Stimulated activated CD8-positive, alpha-beta memory T cell treated with anti-CD3 and anti-CD28 coated beads, Interleukin-7, amount 100 ng/mL, for 48 hours (primary cell): ENCODE measurements at places on chromosomes 12 and 14.

- DNase-seq: no peak
Measured at GRCh38 chr12:34046570-34046969, 24.3 kb downstream of the ALG10 start.

- DNase-seq: no peak
Measured at GRCh38 chr12:116466536-116466935, 92.6 kb upstream of the MAP1LC3B2 start.

DNA sequence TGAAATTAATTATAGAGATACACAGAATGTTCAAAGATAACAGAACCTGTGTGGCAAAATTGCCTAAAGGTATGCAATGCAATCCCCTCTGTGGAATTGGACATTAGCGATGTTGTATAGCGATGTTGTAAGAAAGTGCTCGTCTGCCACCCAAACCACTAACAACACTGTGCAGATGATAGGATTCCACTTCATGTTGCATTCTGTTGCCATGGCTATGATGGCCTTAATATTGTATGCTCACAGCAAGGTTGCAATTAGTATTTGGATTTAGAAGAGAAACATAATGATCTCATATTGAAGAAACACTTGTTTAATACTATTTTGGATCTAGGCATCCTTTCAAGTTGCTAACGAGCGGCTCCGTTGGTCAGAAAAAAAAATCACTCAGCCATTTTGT is 260.3 kb downstream of the BCAT1 start:
- no peak for DNase-seq

- DNase-seq: no peak
Measured at GRCh38 chr12:128933039-128933438, 79.8 kb downstream of the GLT1D1 start.

DNA sequence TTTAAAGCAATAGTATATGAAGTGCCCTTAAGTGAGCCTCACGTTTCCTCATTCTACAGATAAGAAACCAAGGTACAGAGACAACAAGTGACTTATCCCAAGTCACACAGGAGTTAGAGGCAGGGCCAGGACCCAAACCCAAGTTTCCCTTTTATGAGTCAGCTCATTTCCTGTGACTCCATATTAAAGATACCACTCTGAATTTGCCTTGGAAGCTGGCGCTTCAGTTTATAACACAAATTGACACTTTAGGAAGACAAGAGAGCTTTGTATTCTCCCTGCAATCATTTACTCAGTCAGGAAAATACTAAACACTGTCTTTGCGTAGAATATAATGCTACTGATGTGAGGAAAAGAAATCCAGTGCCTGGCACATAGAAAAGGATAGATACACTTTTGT is 43.2 kb downstream of the MYBPC1 start:
- no peak for DNase-seq

- no peak for DNase-seq
Measured at GRCh38 chr14:44662250-44662891, 155.3 kb upstream of the FSCB start.

- no peak for DNase-seq
Measured at GRCh38 chr12:108668063-108668462, 34.4 kb upstream of the SELPLG start.

GRCh38 chr14:90587252-90587910 is 190.6 kb downstream of the CALM1 start:
- DNase-seq: no peak

GRCh38 chr12:57741844-57742738 is 2.7 kb upstream of the TSPAN31 start:
- peak; percentile 78 for DNase-seq

- DNase-seq: no peak
Measured at GRCh38 chr12:43277651-43278540, 274.1 kb downstream of the ADAMTS20 start.

GRCh38 chr14:21070083-21070609 is at the start of gene ARHGEF40:
ARHGEF40 (plus strand) TSS chr14:21070304; CDS start chr14:21070397, 93 bp downstream.
- DNase-seq: no peak

DNA sequence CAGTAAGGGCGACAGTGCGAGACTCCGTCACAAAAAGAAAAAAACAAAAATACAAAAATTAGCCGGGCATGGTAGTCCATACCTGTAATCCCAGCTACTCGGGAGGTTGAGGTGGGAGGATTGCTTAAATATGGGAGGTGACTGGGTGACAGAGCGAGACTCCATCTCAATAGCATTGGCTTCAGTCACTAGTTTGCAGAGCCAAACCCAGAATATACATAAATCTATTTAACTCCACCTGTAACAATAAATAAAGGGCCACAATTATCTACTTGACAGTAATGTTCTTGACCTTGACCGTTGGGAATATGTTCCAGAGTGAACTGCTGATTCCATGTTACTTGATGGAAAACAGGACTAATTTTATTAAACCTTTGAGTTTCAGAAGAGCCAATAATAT is 198.9 kb upstream of the MDGA2 start:
- DNase-seq: no peak

GRCh38 chr14:73105050-73105449 is 31.3 kb upstream of the PSEN1 start:
- no peak for DNase-seq

- no peak for DNase-seq
Measured at GRCh38 chr12:124827588-124828184, 36.0 kb downstream of the SCARB1 start.

DNA sequence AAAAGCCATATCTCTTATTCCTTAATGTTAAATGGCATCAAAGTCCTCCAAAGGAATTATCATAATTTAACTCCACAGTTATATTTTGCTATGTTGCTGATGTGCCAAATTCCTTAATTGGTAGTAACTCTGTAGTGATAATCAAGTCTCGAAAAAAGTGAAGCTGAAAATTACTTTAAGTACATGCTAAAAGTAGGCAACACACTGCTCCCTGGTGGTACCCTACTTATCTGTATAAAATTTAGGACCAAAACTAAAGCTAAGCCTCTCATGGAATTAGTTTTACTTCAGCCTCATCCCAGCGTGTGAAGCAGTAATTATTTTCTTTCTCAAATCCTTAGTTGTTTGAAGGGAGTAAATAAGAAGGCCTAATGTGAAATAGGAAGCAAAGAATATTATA is 132.8 kb downstream of the TTLL5 start:
- DNase-seq: no peak

GRCh38 chr12:93742110-93742934 is 65.1 kb downstream of the CRADD start:
- DNase-seq: peak; percentile 49

DNA sequence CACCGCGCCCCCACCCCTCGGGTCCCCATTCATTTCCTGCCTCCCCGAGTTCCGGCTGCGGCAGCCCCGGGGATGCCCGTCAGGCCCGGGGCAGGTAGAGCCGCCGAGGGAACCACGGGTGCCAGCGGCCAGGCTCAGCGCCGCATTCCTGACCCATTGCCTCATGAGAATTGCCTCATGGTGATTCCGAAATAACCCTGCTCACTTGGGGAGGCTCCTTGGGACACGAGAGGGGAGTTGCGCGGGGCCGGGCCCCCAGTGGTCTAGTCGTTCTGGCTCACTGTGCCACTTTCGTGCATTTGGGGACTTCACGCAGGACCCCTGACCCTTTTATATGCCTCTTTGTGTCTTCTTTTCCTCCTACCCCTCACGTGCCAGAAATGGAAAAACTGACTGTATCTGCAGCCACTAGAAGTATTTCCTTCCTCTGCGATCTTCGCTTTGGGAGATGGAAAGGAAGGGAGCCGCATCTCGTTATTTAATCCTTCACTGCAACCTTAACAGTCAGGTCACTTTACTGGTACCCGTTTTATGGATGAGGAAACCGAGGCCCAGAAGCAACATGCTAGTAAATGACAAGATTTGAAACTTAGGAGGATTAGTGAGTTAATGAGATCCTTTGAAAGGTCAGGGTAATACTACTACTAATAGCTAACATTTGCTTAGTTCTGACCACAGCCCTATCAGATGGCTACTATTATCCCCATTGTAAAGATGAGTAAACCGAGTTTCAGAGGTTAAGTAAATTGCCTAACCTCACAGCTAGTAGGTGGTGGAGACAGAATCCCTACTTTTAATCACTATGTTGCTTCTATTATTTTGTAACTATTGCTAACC is 768 bp downstream of the PTPN11 start:
- no peak for DNase-seq

DNA sequence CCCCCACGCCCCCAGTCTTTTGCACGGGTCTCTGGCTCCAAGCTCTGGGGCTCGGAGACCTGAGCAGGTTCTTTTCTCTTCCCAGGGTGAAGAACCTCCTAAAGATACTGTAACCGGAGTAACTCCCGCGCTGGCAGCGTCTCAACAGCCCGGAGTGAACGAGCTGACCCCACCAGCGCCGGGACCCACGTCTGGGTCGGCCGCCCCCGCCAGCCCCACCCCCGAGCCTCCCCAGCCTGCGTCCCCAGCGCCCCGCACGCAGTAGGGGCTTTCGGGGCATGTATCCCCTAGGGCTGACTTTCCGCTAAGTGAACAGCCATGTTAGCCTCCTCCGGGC is 858 bp downstream of the SLC35F4 start:
- no peak for DNase-seq

- peak; percentile 42 for DNase-seq
Measured at GRCh38 chr12:57268264-57268663, 17.3 kb upstream of the STAC3 start.

GRCh38 chr12:104752881-104753280 is 205.2 kb downstream of the SLC41A2 start:
- no peak for DNase-seq

- no peak for DNase-seq
Measured at GRCh38 chr12:3204143-3204542, 127.0 kb downstream of the TSPAN9 start.

GRCh38 chr14:20617138-20618003 is 24.1 kb downstream of the OR6S1 start:
- no peak for DNase-seq

DNA sequence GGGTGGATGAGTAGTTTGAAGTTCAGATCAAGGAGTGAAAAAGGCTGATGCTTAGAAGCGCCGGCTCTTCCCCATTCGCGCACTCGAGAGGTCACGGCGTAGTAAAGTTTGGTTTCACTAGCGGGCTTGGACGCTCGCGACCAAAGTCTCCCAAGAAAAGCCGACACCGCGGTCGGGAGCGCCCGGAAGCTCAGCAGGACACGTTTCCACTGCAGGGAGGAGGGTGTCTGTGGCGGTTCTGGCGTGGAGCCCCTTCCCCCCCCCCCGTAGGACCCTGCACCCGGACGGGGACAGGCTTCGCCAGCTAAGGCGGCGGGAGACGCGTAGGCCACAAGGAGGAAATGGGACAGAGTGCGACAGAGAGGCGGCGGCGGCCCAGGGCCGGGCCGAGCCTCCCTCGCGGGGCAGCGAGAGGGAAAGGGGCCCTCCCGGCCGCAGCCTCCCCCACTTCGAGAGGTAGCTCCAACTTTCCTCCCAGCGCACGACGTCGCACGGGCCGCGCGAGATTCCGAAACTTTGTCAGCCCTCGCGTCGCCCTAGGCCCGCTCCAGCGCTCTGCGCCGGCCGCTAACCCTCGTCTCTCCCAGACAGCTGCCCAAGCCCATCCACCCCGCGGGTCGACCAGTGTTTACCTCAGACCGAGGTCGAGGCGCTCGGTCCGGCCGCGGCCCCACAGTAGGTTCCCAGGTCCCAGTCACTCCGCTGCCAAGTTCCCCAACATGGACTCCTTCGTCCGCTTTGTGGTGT is 480 bp downstream of the SCAF11 start:
- DNase-seq: peak; percentile 42

- no peak for DNase-seq
Measured at GRCh38 chr14:52029881-52030280, 39.0 kb downstream of the NID2 start.

- no peak for DNase-seq
Measured at GRCh38 chr14:52018252-52018651, 28.9 kb downstream of the RTRAF start.

DNA sequence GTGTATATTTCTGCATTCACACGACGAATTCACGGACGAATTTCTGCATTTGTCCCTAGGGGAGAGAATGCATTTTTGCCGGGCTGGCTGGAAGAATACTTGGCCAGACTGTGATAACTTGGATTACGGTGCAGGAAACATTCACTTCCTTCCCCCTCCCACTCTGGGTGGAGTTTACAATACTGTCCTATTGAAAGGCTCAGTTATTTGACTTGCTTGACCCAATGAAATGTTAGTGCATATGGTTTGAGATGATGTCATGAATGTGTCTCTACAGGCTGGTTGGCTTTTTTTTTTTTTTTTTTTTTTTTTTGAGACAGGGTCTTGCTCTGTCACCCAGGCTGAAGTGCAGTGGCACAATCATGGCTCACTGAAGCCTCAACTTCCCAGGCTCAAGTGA is 90.7 kb upstream of the NOS1 start:
- no peak for DNase-seq

DNA sequence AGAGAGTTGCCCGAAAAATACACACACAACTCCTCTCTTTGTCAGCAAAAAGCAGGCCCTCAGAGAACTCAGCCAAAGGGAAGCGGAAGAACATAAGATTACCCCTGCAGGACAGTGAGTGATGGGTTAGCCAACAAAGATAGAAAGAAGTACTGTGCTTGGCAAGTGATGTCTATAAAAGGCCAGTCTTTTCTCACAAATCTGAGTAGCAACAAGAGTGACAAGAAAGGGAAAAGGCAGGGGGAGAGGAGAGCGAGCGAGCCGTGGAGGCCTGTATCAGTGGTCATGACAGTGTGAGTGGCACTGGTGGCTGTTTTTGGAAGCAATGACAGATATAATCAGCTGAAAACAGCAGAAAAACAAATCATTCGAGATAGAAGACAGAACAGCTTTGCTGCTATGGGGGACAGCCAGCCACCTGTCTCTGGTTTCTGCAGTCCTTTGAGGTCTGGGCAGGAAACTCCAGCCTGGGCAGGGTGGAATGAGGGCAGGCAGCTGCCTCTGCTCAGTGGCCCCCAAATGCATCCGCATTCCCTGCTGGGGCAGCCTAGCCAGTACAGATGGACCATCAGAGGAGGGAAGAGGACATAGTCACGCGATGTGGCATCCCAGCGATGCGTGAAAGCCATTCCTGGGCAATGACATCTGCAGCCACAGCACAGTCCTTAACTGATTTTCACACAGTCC is 74.7 kb downstream of the TRIM9 start:
- DNase-seq: no peak

- DNase-seq: no peak
Measured at GRCh38 chr12:45732250-45732649, 2.7 kb downstream of the ARID2 start.

DNA sequence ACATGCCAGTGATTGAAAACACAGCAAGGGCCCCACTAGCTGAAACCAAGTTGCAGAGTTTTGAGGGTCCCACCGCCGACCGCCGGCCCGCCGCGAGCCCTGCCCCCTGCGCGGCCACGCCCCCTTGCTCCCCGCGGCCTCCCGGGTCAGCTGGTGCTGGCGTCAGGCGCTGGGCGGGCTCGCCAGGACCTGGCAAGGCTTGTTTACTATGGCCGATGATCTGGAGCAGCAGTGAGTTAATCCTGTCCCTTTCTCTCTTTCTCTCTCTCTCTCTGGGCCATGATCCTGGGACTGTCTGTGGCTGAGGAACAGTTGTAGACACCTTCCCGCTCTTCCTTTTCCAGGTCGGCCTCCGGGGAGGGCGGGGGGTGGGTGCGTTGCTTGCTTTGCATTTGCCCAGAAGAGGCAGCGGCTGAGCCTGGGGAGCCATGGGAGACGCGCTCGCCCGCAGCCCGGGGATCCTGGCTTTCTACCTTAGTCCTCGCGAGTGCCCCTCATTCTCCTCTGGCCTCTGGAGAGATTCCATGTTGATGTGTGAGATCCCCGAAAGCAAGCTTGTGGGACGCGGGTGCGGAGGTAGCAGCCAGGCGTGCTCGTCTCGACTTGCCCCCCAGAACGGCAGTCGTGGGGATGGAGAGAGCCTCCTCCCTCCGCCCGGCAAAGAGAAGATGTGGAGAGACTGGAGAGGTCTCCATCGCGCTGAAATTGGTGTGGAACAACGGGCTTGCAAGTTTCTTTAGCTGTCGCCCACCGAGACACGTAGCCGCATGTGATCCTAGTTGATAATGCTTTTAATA is at the start of gene ABHD4:
ABHD4 (plus strand) TSS at position 202 of the 797 bp plus-strand sequence; CDS start at position 209, 7 bp downstream.
- DNase-seq: peak; percentile 34
